Coronary artery (tissue), 2 donors: ENCODE measurements at places on chromosomes 5 and 9.

GRCh38 chr9:107665057-107665456 is 175.5 kb upstream of the KLF4 start:
- no peak for DNase-seq

DNA sequence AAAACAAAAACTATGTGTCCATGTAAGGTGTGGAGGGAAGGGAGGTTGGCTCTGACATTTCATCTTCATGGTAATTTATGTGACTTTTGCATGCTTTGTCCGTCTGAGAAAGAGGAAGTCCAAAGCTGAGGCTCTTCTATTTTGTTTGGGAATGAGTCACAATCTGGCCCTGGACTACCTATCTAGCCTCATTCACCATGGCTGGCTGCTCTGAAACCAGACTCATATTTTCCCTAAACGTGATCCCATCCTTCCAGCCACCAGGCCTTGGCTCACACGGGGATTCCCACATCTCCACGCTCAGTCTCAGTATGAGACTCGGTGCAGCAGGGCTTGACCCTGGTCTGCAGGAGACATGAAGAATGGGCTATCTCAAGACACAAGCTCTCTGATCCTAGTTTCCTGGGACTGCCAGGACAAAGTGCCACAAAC is 672.8 kb downstream of the ACTL7B start:
- no peak for DNase-seq

DNA sequence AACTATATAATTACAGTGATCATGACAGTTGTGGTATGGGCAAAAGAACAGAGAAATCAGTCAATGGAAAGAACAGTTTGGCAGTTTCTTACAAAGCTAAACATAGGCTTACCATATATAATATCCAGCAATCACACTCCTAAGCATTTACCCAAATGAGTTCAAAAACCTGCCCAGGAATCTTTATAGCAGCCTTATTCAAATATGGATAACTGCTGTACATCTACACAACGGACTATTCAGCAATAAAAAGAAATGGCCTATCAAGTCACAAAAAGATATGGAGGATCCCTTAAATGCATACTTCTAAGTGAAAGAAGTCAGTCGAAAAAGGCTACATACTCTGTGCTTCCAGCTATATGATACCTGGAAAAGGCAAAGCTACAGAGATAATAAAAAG is 36.6 kb downstream of the ERMP1 start:
- DNase-seq, result no peak

GRCh38 chr9:87267251-87268070 is 230.2 kb upstream of the DAPK1 start:
- no peak for DNase-seq

GRCh38 chr9:133151601-133152525 is 11.9 kb downstream of the GBGT1 start:
- DNase-seq, result no peak

DNA sequence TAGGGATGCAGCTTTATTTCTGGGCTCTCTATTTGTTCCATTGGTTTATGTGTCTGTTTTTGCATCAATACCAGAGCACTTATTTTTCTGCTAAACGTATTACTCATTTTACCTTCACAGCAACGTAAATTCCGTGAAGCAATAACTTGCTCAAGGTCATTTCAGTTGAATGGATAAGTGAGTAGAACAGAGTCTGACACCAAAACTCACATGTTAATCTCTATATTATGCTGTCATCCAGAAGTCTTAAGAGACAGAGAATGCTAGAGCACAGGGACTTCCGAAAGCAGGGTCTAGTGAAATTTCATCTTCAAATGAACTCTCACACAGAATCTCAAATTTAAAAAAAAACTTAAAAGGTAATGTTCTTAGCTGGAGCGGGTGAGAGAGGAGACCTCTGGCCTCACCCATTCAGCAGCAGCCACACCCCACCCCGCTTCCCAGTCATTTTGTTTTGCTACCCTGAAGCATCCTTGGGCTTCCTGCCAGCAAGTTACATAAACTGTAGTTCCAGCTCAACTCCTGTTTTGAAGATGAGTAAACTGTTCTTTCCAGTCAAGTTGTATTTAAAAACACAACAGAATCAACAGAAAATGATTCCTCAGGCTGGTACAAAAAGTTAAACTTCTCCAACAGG is 69.3 kb downstream of the TRIM36 start:
- no peak for DNase-seq

GRCh38 chr9:91698266-91698665 is 251.8 kb downstream of the ROR2 start:
- no peak for DNase-seq

DNA sequence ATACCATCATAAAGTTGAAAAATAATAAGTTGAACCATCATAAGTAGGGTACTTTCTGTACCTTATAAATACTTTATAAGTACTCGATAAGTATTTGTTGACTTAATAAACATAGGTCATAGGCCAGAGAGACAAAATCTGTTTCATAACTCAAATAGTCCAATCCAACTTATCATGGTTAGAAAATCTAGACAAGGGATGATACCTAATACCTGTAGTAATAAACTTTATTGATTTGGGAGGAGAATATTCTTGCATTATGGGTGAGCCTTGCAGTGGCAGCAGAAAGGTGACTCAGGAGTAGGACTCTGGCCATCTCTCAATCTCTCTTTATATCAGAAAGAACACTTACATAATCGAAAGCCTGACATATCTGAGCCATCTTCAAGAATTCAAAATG is 466.8 kb upstream of the GRIN3A start:
- DNase-seq, result no peak

DNA sequence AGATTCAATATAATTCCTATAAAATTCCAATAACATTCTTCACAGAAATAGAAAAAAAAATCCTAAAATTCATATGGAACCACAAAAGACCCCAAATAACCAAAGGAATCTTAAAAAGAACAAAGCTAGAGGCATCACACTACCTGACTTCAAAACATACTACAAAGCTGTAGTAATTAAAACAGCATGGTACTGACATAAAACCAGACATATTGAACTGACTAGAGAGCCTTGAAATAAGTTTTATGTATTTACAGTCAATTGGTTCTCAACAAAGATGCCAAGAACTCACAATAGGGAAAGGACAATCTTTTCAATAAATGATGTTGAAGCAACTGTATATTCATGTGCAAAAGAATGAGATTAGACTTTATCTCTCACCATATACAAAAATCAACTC is 36.9 kb downstream of the BTNL9 start:
- no peak for DNase-seq

DNA sequence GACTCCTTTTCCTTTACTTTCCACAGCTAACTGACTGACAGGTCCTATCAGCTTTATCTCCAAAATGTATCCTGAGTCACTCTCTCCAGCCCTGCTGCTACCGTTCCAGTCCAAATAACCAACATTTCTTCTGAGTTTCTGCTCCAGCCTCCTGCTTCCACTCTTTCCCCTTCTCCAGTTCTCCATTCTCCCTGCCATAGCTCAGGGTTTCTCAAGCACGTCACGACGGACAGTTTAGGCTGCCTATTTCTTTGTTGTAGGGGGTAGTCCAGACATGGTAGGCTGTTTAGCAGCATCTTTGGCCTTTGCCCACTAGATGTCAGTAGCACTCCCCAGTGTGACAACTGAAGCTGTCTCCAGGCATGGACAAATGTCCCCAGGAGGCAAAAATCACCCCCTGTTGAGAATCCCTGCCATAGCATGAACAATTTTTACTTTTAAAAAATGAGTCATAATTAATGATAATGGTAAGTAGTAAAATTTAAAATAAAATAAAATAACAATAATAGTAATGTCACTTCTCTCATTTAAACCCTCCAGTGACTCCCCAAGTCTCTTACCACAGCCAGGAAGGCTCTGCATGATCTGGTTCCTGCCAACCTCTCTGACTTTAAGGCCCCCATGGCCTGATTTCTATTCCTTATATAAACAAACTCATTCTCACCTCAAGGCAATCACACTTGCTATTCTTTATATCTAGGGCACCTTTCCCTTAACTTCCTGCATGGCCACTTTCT is 105.4 kb upstream of the FER start:
- DNase-seq, result no peak

- no peak for DNase-seq
Measured at GRCh38 chr5:28822071-28822470, 1783.7 kb upstream of the CDH9 start.

- DNase-seq, result no peak
Measured at GRCh38 chr5:53478411-53479044, 1.9 kb upstream of the FST start.

DNA sequence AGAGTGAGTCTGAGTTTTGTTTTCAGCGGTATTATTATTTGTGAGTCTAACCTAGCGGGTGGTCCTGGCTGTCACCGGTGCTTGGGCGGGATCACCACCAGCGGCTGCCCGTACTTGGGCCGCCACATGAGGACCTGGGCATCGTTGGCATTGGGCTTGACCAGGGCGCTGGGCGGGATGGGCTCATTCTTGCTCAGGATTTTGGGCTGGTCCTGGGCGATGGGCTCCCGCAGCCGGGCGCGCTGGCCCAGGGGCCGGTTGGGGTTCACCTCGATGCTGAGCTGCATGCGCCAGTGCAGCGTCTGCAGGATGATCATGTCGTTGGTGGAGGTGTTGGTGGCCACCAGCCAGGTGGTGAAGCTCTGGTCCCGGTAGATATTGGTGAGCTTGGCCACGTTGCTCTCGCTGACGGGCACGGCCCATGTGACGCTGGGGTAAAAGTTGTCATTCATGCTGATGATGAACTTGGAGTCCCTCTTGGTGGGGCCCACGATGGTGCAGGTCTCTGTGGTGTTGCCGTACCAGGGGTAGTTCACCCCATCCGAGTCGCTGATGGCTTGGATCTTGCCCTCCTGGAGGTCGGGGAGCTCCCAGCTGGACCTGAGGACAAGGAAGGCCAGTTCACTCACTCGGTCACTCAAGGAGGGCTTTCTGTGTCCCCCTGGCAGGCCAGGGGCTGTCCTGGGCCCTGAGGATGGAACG is 15.4 kb downstream of the FAM78A start:
- DNase-seq, result no peak

DNA sequence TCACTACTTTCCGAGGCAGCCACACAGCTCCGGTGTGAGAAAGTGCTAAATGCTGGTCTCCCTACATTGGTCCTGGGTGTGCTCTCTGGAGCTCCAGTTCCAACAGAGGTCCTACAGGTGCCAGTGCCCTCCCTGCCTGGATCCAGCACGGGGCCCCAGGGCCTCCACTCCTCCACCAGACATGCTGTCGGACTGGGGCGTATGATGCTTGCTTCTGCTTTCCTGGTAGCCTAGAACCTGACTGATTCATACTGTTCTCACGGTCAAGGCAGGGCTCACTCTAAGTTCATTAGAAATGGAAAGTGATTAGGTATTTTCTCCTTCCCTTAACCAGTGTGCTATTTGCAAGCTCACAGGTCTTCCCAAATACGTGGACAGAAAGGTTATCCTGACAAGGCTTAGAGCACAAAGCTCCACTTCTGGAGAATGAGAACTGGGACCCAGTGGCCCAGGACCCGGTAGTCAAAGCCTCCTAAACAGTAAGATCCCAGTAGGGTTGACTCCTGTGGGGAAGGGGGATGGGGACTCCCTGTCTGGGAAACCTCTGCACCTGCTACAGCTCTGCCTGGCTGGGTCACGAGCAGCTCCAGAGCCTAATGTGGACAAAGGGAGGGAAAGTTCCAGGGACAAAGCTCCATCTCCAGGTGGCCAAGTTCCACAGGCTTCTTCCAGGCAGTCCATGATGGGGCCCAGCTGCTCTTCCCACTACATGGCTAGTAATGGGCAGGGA is 98.1 kb downstream of the PAX5 start:
- DNase-seq, result peak; percentile 54
